Activated T-helper 1 cell treated with Interleukin-2 at 50 U/mL for 16 hours (primary cell): ENCODE measurements at places on chromosomes 11 and 22.

- no peak for DNase-seq
These were observed at the start of gene CLCF1 for GRCh38 chr11:67372993-67373647. Gene CLCF1 (minus strand): TSS chr11:67373598. CDS start chr11:67373539, 59 bp downstream.

- no peak for DNase-seq
These were observed 14.2 kb upstream of the CDC42BPG start for GRCh38 chr11:64858467-64859263.

DNA sequence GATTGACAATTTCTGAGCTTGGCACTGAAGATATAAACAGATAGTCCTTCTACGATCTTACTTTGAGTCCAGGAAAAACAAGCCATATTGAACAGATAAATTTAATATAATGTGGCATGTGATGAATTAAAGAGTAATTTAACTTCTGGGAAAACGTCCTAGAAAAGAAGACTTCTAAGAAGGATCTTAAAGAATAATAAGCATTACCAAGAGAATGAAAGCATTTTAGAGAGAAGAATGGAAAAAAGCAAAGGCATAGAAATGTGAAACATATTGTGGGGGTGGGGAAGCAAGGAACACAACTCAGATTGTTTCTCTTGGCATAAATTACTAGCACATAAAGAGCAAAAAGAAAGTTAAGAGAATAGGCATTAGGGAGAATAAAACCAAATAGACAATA, 5.4 kb downstream of the DDIAS start:
- no peak for DNase-seq

DNA sequence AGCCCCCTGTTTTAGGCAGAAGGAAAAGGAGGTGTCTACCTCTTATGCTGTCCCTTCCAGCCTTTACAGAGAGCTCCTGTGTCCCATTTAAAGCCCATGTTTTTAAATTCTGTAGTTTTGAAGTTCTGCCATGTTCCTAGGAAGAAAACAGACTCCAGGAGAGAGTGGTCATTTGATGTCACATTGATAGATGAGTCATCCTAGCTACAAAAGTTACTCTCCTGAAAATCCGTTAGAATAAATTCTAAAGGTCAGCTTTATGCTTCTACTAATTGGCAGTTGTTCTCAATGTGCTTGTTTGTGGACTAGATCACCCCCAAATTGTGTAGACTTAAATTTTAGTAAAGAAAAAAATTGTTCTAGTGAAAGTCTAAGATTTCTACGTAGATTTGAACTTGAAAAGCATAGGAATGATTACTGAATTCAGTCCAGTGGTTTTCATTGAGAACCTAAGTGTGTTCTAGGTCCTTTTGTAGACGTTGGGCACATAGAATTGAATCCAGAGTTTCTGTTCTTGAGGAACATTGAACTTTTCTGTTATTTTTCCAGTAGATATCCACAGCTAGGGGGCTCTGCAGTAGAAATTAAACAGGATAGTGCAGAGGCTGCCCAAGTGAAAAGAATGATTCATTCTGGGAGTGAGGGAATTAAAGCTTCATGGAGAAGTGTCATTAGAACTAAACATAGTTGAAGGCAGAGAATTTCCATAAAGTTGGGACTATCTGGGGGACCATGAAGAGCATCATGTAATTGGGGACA, 140.6 kb upstream of the RASSF10 start:
- DNase-seq, result no peak

DNA sequence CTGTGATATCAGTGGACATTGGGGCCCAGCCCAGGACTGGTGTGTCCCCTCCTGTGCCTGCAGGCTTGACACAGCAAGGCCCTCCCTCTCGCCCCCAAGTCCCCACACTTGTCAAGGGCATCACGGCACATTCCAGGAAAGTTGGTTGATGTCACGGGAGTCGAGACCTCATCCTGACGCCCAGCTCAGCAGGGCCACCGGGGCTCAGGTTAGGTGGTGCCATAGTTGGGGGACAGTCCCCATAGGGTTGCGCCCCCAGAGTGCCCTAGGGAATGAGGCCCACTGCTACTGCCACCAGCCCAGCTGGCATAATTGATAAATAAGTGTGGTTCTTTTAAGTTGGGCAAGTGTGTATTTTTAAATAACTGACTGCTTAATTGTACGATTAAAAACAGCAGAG, 28.3 kb upstream of the GRAMD4 start:
- no peak for DNase-seq

DNA sequence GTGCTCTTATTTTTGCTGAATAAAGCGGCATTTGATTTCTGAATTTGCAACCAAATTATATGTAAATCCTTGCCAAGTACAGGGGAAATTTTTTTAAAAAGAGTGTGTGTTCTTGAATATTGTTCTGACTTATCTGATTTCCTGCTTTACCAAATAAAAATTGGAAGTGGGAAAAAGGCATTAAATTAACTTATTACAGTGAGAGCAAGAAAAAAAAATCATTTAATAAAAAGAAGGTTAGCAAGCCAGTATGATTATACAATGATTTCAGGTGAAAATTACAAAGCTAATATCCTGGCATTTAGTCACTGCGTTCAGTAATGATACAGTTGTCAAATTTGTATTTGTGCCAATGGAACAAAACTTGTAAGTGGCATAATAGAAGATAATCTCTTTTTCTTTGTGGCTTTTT, 82.1 kb upstream of the PPARA start:
- DNase-seq, result no peak

DNA sequence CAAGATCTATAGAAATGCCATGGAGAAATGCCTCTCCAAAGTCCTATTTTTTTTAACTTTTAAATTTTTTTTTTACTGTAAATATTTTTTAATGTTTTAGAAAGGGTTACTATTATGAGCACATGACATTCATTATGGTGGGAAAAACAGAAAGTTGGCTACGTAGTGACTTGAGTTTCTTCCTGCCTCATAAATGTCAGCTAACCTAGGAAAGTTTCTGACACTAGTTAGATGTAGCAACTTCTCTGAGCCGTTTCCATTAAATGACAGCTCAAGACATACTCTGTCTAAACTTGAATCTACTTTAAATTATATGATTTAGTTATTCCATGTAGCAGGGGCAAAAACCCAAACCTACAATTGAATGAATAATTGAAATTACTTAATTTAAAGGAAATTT, 18.4 kb upstream of the CTSC start:
- DNase-seq, result no peak

- DNase-seq, result no peak
These were observed 4.6 kb downstream of the MALAT1 start for GRCh38 chr11:65503368-65503948.

DNA sequence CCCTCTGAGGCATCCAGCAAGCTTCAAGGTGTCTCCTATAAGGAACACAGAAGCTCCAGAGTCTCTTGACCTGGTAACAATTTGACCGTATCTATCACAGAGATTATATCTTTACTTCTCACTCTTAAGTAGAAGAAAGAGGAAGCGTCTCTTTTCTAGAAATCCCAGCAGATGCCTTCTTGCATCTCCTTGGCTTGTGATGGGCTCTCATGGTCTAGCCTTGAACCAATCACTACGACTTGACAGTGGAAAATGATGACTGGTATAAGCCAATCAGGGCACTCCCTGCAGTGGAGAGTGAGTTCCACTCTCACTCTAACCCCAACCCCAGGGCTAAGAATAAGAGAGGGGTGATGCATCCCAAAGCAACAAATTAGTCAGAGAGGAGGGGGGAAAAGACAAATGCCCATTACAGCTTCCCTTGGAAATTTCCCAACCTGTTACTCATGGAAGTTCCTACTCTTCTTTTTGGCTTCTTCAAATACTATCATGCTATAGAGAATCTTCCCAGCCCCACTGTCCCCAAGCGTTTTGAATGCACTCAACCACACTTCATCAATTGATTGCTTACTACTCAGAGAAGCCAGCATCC, 293.5 kb downstream of the MN1 start:
- no peak for DNase-seq

DNA sequence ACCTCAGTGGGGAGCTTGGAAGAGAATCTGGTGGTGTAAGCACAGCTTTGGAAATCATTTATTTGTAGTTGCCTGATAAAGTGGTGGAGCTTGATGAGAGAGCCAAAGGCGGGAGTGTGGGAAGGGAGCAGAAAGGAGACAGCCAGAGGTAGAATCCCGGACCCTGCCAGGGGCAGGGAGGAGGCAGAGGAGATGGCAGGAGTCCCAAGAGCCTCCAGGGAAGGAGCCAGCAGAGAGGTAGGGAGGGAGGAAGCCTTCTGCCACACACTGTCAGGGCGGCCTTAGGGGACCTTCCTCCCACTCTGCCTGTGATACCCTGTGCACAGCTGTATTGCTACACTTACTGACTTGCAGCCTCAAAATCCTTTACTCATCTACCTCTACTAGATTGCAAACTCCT, 15.4 kb downstream of the SCUBE2 start:
- DNase-seq, result no peak

DNA sequence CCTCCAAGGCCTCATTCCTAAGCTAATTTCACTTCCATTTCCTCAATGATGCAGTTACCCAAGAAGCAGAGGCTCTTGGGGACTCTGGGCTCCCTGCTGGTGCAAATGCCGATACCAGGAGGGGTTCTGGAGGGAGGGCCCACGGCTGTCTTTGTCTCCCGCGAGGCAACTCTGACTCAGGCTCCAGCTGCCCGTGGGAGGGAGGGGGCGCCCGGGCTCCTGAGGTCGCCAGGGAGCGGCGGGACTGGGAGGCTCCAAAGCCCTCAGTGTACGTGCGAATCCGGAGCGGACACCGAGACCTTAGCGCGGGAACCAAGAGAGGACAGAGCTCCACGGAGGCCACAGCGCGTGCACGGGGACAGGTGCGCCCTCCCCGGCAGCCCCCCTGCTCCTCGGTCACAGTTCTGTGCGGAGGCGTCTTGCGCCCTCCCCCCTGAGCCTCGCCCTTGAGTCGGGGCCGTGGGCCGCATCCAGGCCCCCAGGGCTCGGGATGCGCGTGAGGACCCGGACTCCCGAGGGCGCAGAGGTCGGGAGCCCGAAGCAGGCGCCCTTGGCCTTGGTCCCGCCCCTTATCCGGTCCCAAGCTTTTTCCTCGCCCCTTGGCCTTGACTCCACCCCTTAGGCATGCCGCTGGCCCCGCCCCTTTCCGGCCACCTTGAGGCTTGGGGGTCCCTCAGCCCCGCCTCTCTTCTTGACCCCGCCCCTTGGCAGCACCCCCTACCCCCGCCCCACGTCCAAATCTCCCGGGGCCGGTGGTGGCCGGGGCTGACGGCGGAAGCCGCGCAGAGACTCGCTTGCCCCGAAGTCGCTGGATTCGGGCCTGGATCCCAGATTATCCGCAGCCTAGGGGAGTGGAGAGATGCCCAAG, 4.7 kb upstream of the SHISA8 start:
- no peak for DNase-seq

DNA sequence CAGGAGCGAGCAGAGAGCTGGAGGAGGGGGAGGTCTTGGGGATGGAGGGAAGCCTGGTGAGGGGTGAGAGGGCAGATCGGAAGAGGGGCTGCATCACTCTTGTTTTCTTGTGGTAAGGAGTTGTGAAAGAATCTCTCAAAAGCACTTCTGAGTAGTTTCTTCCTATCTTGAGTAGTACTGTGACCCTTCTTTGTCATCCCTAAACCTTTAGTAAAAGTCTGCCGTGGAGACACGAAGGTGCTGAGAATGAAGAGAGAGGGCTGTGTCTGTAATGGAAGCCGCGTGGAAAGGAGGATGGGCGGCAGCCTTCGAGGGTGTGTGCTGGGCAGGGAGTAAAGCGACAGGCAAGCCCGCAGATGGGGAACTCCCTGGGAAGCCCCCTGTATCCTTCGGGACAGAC, 237.8 kb downstream of the TBC1D22A start:
- no peak for DNase-seq

DNA sequence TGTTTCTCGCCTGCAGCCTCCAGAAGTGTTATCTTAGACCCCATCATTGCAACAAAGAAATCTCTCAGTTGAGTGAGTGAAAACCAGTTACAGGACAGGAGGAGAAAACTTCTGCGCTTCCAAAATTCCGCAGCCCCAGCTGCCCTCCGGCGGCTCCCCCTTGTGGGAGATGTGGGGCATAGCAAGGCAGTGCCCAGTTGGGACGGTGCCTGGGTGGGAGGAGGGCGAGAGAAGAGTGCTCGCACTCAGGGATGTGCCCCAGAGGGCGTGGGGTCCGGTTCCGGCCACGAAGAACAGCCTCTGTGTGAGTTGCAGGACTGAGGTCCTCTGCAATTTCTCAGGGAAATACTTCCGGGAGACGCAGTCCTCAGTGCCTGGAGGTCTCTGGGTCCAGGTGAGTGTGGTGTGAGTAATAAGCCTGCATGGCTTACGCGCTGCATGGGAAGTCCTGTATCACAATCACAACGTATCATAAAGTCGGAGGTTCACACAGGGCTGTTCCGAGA, 87.0 kb upstream of the BLID start:
- no peak for DNase-seq
